ENCODE measurements at places on chromosomes 12 and 14.

- no peak for DNase-seq
These were observed 164.4 kb downstream of the KICS2 start for GRCh38 chr12:64057706-64058105.

- no peak for DNase-seq
These were observed 190.5 kb upstream of the DCN start for GRCh38 chr12:91373086-91373485.

DNA sequence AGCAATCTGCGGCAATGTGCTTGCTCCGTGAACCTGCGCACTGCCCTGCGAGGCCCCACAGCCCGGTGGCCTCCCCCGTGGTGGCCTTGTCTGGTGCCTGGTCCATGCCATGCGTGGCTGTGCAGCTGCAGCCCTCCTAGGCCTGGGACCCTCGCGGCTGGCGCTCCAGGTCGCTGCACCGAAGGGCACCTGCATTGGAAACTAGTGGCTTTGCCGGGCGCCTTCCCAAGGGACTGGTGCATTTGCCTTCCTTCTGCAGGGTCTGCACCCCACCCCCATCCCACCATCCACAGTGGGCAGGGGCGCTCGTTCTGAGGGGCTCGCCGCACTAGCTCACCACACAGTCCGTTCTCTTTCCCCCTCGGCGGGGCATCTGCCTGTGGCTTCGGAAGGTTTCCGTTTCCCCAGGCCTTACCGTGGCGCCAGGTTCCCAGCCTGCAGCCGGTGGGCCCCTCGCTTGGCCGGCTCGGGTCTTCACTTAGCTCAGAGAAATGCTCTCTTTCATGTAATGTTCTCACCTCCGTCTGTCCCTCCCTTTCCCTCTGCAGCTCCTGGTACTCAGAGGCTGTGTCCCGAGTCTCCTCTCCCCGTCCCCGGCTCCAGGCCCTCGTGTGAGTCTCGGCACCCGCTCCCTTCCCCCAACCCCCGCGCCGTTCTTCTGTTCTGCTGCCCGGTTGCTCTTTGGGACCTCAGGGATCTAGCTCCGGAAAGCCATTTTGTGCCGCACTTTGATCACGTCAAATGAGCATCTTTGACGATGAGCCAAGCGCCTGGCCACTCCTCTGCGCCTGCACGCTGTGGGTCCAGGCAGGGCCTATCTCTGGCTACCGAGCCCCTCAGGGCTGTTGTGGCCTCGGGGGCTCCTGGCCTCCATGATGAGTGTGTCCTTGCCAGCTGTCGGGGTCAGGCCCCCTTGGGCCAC is 31.9 kb downstream of the JAG2 start:
- DNase-seq: no peak

DNA sequence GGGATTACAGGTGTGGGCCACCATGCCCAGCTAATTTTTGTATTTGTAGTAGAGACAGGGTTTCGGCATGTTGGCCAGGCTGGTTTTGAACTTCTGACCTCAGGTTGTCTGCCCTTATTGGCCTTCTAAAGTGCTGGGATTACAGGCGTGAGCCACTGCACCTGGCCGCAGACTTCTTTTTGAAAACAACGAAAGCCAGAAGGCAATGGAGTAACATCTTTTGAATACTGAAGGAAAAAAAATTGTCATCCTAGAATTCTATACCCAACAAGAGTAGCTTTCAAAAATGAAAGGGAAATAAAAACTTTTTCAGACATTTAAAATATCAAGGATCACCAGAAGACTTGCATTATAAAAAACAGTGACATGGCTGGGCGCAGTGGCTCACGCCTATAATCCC is 38.7 kb upstream of the CTDSP2 start:
- DNase-seq: no peak
